T-helper 1 cell (primary cell): ENCODE measurements at places on chromosomes 1 and 21.

- DNase-seq, result no peak
Measured at GRCh38 chr1:111948209-111949171, 41.0 kb downstream of the KCND3 start.

DNA sequence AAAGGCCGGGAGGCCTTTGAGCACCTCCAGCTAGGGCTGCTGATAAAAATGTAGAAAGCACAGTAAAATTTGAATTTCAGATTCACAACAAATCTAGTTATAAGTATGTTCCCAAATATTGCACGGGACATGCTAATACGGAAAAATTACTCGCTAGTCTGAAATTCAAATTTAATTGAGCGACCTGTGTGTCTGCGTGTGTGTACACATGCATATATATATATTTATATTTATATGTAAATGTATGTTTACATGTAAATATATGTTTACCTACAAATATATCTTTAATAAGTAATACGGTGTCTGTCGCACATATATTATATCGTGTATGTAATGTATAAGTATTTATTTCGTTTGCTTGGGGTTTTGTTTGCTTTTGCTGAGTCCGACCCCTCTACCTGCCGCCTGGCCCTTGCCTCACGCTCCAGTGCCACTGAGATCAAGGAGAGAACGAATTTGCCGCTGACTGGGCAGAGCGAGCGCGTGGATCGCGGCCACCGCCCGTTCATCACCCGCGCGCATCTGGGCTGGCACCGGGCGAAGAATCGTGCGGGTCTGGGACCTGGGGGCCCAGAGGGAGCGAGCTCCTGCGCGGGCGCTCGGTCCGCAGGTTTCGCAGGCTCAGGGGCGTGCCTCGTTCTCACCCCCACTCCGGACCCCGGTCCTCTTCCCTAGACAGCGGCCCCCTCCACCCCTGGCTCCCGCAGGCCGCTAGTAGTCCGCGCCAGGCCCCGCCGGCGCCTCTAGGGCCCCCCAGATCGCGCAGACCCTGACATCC, 534 bp upstream of the WRAP73 start:
- no peak for DNase-seq

GRCh38 chr1:91572044-91572443, 71.4 kb downstream of the CDC7 start:
- DNase-seq, result no peak

GRCh38 chr1:55071477-55071876, 32.1 kb downstream of the PCSK9 start:
- DNase-seq, result no peak

- no peak for DNase-seq
Measured at GRCh38 chr1:194004146-194004545, 817.7 kb upstream of the B3GALT2 start.

GRCh38 chr1:10904396-10905358, 107.8 kb upstream of the TARDBP start:
- DNase-seq, result no peak
